ENCODE measurements at places on chromosomes 1 and 21. TPM values are rescaled to one million over a fixed set of nuclear protein-coding genes. Genes with fewer than 3 reads are reported as not detected.

- no peak for DNase-seq
Measured at GRCh38 chr21:42348762-42349161, 2.0 kb downstream of the TFF2 start.

Gene SEC16B
- 4.0 TPM for polyA plus RNA-seq

Gene RXFP4
- polyA plus RNA-seq = 0.09 TPM

DNA sequence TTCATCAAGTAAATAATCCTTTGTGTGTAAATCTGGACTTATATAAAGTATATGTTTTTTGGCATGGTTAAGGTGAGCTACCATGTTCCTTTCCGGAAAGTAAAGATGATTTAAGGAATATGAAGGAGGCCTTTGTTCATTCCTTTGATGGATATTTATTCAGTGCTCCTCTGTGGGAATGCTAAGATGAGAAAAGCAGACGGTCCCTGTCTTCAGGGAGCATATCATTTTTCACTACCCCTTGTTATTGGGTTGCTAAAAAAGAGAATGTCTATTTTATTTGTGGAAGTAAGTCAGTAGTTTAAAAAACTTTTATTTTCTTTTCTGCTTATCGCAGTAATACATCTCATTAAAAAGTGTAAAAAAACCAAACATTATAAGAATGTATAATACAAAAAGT is 35.1 kb upstream of the CNN3 start:
- no peak for DNase-seq

Gene OR4F16
- 0.11 TPM for polyA plus RNA-seq

DNA sequence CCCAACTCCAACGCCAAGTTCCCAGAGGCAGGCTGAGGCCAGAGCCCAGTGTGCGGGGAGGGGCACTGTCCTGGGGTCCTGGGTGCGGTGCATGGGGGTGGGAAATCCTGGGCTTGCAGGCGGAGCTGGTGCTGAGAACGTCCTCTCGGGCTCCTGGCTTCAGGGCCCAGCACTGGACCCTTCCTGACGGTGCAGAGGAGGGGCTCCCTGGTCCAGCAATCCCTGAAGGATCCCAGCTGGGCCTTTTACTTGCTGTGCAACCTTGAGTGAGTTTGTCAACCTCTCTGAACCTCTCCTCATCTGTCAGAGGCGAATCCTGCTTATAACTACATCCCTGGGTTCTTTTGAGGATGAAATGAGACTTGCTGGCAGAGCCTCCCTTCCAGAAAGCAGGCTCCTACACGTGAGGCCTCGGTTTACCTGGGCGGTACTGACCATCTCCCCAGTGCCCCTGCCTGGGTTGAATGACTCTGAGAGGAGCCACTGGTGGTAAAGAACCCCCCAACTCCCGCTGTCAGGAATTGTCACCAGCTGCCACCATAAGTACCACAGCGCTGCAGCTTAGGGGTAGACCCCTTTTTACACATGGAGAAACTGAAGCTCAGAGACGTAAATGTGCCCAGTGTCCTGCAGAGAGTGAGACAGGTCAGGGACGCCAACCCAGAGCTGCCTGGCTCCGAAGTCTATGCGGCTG is 77.3 kb downstream of the DHRS3 start:
- no peak for DNase-seq

Gene GFI1
- polyA plus RNA-seq = 0.55 TPM

Gene BLACAT1
- 6.3 TPM for polyA plus RNA-seq

GRCh38 chr21:44395260-44395659 is 41.8 kb downstream of the TRPM2 start:
- no peak for DNase-seq

Gene BCAN
- 0.45 TPM for polyA plus RNA-seq

DNA sequence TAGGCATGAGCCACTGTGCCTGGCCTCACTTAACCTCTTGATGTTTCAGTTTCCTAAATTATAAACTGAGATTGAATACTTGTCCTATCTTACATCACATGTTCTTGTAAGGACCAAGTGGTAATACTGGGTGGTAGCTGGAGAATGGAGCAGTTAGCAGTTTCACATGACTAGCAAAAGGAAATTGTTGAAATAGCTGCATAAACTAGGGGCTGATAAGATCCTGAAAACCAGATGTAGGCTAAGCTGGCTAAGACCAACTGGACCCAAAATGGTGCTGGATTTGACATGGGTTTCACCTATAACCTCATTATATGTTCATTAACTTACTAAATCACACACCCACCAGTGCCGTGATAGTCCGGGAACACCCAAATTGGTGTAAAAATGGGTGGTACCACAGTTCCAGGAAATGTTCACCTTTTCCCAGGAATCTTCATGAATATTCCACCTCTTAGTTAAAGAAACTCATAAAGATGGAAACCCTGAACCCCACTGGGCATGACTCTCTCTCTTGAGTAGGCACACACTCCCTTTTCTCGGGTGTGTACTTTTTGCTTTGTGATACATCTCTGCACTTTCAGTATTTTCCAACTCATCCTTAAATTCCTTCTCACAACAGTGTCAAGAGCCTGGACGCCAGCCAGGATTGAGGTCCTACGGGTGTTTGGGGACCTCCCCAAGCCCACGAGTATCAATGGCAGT is at the start of gene PAPPA2:
TSS of gene PAPPA2 (plus strand) at position 502 of the 705 bp plus-strand sequence. CDS start 93,148 bp downstream, outside the sequence.
- DNase-seq = no peak
